ENCODE measurements at places on chromosomes 2 and 18. TPM values are rescaled to one million over a fixed set of nuclear protein-coding genes. Genes with fewer than 3 reads are reported as not detected.

DNA sequence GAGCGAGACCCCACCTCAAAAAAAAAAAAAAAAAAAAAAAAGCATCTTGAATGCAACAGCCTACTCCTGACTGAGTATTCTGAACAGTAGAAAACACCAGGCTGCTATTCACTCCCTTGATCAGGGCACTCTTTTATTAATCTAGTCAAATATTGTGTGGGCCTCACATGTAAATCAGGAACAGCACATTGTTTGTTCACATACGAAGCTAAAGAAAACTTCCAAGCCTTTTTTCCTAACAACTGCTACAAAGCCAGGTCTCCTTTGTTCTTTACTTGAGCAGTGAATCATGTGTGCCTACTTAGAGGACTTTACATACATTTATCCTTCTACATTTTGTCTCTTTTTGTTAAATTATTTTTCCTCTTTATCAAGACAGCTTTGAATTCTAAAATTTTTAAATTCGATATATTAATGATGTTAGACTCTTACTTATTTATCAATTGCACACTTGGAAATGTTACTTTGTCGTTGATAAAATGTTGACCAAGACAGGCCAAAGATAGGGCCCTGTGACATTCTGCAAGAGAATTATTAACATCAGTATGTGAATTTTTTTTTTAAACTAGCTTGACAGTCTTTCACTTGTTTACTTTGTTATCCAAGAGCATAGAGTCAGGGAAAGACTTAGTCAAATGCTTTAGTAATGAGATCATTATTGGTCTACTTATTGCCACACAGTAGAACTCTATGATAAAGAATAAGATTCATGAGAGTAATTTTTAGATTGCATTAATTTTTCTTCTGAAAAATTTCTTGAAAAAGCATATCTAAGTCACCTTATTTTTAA, 13.2 kb downstream of the SPATS2L start:
- DNase-seq: no peak
- no peaks in the 10 kb centered on the region for H3K27me3 ChIP-seq
- no peak overlapping the region for H3K27ac ChIP-seq
- peaks cover 21% of the 10 kb centered on the region for H3K4me1 ChIP-seq
- no peak overlapping the region for H3K4me3 ChIP-seq

DNA sequence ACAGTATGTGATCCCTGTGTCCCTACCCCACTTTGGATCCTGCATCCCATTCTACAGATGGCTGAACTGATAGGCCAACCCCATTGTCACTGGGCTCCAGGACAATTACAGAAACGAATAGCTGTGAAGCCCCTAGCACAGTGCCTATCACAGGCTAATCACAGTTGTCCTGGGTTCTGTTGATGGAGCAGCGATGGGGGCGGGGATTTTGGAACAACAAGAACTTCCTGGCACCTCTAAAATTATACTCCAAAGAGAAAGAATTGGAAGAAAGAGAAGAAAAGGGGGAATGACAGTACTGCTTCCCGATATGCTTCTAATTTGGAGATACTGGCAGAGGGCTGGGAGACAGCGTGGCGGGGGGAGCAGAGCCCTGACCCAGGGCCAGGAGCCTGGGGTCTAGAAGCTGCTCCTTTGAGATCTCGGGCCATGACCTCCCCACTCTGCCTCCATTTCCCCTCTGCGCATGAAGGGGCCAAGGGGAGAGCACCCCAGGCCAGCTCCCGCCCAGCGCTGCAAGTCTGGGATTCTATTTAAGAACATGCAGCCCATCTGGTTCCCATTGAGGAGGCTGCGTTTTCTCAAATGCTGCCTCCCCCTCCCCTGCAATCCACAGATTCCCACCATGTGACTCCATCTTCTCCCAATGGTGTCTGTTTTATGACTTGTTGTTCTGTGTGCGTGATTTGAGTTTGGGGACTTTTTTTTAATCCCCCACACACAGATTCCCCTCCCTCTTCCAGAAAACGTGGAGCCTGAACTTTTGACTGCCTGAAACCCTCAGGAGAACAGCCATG, 202.7 kb downstream of the CYP26B1 start:
- H3K27me3 ChIP-seq: no peaks in the 10 kb centered on the region
- DNase-seq: no peak
- no peak overlapping the region for H3K4me3 ChIP-seq

GRCh38 chr2:220275454-220275853, 648.0 kb downstream of the SLC4A3 start:
- no peaks in the 10 kb centered on the region for H3K27me3 ChIP-seq
- H3K36me3 ChIP-seq: no peaks in the 10 kb centered on the region
- H3K4me1 ChIP-seq: no peaks in the 10 kb centered on the region
- no peak overlapping the region for H3K4me3 ChIP-seq
- H3K27ac ChIP-seq: no peak overlapping the region

DNA sequence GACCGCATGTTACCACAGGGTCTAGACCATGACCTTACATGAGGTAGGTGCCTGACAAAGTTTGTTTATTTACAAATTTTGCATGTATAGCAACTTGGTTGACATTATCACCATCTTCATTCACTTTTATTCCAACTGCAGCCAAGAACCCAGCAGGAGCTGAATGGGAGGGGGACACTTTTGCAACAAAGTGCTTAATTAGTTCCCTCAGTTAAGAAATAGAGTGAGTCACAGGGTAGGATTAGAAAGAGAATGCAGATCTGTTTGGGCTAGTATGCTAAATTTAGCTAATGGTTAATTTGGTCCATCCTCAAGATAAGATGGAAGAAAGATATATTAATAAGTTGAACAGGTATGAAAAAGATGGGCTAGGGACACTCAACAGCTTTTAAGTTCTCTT, 678.9 kb downstream of the ARHGAP15 start:
- no peaks in the 10 kb centered on the region for H3K36me3 ChIP-seq
- H3K27me3 ChIP-seq: no peaks in the 10 kb centered on the region
- no peak for DNase-seq
- H3K4me1 ChIP-seq: peaks cover 2% of the 10 kb centered on the region

GRCh38 chr18:32445846-32446245, 24.8 kb downstream of the GAREM1 start:
- H3K36me3 ChIP-seq: no peaks in the 10 kb centered on the region
- no peaks in the 10 kb centered on the region for H3K4me1 ChIP-seq
- no peak overlapping the region for H3K27ac ChIP-seq
- peaks cover 14% of the 10 kb centered on the region for H3K27me3 ChIP-seq
- no peak overlapping the region for H3K4me3 ChIP-seq

The ACOXL gene
- total RNA-seq: not detected

The MC4R gene
- total RNA-seq: not detected

The TMEM169 gene
- total RNA-seq: 3.0 TPM

The PPM1B gene
- total RNA-seq: 54.2 TPM

The NEURL3 gene
- 0.22 TPM for total RNA-seq

The EMX1 gene
- not detected for total RNA-seq

The COL3A1 gene
- total RNA-seq: not detected

Data from activated CD4-positive, alpha-beta T cell treated with anti-CD3 and anti-CD28 coated beads, Interleukin-2, amount 10 ng/mL, durations not matched to agents 7 days and 5 days (primary cell).